ENCODE measurements at places on chromosomes 7 and 10. TPM values are rescaled to one million over a fixed set of nuclear protein-coding genes. Genes with fewer than 3 reads are reported as not detected.

CYP3A5 gene
- total RNA-seq, result 2.2 TPM

HSPB1 gene
- total RNA-seq, result 1,328 TPM

HOGA1 gene
- not detected for total RNA-seq

FAM24B gene
- total RNA-seq, result not detected

SYT15 gene
- total RNA-seq, result 0.81 TPM

NOS3 gene
- 1.8 TPM for total RNA-seq

PRF1 gene
- 0.16 TPM for total RNA-seq

CALHM2 gene
- 27.4 TPM for total RNA-seq

FBXL15 gene
- total RNA-seq, result 51.3 TPM
